Pons (tissue), 1 donor: ENCODE measurements at places on chromosomes 5 and 9.

GRCh38 chr9:96159596-96159995 is 142.4 kb downstream of the HSD17B3 start:
- DNase-seq, result no peak

- no peak for DNase-seq
Observed at GRCh38 chr9:130598188-130598587, 18.8 kb downstream of the FUBP3 start.

- DNase-seq, result no peak
Observed at GRCh38 chr5:179319741-179320281, 25.4 kb downstream of the ADAMTS2 start.

DNA sequence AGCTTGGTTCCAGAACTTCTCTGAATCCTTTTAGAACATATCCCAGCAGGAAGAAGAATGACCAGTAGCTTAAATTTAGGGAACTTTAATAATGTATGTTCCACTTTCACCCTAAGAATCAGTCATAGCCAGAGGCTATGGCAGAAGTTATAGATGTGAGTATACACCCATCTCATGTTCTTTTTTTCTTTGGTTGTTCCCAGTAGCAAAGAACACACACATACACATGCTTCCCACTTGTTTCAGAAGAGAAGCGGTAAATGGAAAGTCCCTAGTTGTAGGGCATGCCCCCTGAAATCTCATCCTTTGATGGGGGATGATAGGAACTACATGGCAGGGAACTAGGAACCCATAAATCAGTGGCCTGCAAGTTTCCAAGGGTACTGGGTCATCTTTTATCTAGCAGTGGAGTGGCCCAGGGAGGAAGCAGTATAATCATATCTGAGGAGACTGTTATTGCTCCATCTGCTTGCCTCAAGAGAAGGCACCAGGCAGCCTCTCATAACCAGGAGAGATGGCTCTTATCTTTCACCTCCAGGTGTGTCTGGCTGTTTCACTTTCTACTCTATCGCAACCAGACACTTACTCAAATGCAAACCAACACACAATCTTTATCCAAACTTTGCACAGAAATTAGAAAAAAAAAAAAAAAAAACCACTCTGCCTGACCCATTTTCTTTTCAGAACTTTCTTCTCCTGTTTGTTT is 109.5 kb downstream of the SNCAIP start:
- DNase-seq, result no peak

- DNase-seq, result no peak
Observed at GRCh38 chr9:126516561-126516935, 97.2 kb upstream of the LMX1B start.
